ENCODE measurements at places on chromosomes 5 and 9.
A peak's percentile ranks its signal among the peaks of the same experiment; 100 is the strongest.

GRCh38 chr5:168890816-168891812 lies 311.9 kb upstream of the PANK3 start:
- DNase-seq, result no peak

GRCh38 chr5:145025775-145026174 lies 809.4 kb downstream of the PRELID2 start:
- DNase-seq, result no peak

GRCh38 chr9:125241863-125242739 lies 958 bp upstream of the HSPA5 start:
- DNase-seq, result no peak

DNA sequence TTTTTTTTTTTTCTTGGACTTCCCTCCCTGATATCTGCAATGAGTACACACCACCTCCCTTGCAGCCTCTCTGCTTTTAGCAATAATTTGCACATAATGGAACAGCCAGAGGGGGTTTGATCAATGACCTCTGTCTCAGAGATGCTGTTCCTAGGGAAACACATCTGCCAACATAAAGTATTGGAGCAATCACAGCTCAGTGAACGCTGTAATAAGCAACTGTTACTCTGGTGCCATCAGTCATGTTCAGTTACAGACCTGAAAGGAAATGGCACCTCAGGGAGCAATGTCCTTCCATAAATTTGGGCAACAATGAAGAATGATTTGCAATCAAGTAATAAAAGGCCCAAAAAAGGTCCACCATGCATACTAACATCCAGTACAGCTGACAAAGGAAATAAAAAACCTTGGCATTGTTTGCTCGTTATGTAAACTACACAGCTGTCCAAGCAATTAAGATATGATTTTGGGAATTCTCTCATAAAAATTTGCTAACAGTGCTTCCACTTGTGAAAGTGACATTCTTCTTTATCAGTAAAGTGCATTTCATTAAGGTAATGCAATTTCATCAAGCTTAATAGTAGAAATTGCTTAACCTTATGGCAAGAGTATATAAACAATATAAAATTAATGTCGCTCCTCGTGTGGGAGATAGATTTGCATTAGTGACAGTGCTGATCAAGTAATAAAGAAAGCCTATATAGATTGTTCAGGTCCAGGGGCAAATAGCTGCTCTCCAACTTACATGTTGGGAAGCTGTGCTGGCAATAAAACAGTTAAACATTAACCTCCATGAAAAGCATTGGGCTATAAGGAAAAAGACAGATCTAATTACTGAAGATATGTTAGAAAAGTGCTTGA lies 167.8 kb downstream of the RASEF start:
- no peak for DNase-seq

GRCh38 chr9:126893079-126893478 lies 21.5 kb upstream of the RALGPS1 start:
- DNase-seq, result no peak

- DNase-seq, result no peak
Observed at GRCh38 chr5:10235350-10235749, 14.3 kb downstream of the ATPSCKMT start.

- DNase-seq, result no peak
Observed at GRCh38 chr5:96324708-96325107, 108.3 kb downstream of the PCSK1 start.

- DNase-seq, result peak; percentile 61
Observed at GRCh38 chr5:62077823-62078550, 228.0 kb upstream of the KIF2A start.

- DNase-seq, result no peak
Observed at GRCh38 chr5:39254671-39255070, 35.3 kb upstream of the FYB1 start.

GRCh38 chr5:60672693-60673264 lies 27.2 kb downstream of the DEPDC1B start:
- no peak for DNase-seq

- DNase-seq, result no peak
Observed at GRCh38 chr9:3858961-3859360, 333.2 kb upstream of the RFX3 start.

- no peak for DNase-seq
Observed at GRCh38 chr5:143801252-143801939, 10.6 kb upstream of the HMHB1 start.

- peak; percentile 9 for DNase-seq
Observed at GRCh38 chr5:158033724-158034123, 174.8 kb upstream of the CLINT1 start.

DNA sequence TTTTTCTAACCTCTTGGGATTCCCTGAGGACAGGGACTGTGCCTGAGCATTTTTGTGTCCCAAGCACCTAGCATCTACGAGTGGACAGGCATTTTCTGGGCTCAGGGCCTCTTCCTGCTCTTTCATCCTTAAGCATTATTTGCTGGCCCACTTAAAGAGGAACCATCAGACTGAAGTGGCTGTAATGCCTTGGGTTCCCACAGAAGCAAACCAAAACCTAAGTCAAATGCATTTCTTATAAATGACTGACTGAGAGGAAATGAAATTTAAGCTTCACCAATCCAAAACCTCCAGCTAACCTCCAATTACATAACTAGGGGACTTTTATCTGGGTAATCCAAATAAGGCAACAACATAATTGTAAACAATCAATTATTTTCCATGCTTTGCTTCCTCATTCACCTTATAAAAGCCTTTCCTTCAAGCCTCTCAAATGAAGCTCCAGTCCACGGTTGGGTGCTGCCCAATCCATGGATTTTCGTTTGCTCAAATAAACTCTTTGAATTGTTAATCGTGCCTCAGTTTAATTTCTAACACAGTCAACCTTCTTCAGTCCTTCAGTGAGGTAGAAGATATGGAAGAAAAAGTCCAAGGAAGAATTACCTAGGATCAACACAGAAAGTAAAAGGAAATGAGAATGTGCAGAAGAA lies 25.3 kb upstream of the SLC31A2 start:
- no peak for DNase-seq

DNA sequence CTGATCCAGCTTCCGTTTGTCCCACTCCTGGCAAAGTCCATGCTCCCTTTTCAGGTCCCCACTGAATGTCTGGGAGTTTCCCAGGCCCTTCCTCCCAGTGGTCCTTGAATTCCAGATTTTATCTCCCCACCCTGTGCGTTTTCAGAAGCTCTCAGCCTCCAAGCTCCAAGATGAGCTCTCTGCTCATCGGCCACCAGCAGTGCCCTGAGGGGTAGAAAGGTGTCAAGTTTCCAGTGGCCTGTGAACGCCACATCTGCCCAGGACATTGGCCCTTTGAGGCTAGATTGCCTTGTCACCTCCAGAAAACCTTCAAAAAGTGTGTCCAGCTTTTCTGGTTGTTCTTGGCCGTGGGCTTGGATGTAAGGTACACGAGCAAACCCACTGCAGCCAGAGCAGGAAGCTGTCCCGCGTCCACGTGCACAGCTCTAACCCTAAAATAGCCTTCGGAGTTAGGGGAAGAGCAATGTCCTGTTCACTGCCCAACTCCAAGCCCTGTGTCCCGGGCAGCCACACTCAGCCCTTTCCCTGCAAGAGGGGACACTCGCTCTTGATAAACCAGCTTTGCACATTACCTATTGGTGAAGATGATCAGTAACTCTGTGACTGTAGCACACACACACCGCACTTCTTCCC lies 10.9 kb upstream of the LRRC14B start:
- DNase-seq, result peak; percentile 76

- DNase-seq, result no peak
Observed at GRCh38 chr9:130078547-130078946, 24.8 kb downstream of the GPR107 start.

DNA sequence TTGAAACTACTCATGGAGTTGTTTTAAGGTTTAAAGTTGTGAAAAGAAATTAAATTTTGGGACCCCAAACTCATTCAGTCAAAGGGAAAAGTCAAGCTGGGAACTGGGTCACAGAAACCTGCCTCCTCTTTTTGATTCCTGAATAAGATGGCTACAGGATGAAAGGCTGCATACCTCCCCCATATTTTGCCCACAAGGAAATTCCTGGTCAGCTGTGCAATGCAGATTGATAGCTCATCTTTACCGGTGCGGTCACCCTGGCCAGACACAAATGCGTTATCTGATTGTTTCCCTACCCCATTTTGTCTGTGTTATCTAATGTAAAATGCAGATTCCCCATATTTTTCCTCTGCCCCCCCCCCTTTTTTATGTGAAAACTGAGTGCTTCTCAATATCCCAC lies 1.3 kb downstream of the HAVCR2 start:
- peak; percentile 61 for DNase-seq

- DNase-seq, result no peak
Observed at GRCh38 chr5:113311301-113311700, 123.5 kb downstream of the TSSK1B start.
